ENCODE measurements at places on chromosomes 2 and 18.

GRCh38 chr2:235084424-235084823 is 132.6 kb downstream of the SH3BP4 start:
- ATAC-seq: no peak

DNA sequence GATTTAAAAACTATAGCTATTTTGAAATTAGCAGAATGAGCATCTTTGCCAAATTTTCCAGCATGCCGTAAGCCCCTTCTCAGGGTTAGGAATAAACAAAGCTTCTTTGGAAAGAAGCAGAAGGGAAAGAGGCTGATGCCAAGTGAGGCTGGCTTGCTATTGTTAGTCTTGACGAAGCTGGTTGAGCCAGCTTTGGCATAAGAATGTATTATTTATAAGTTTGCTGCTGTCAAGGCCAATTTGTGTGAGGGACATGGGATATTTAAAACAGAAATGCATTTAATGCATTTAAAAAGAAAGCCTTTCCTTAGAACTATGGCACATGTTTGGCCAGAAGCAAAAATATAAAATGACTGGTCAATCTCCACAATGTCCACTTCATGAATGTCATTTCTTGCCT is 52.5 kb upstream of the TTN start:
- ATAC-seq: peak; percentile 69

DNA sequence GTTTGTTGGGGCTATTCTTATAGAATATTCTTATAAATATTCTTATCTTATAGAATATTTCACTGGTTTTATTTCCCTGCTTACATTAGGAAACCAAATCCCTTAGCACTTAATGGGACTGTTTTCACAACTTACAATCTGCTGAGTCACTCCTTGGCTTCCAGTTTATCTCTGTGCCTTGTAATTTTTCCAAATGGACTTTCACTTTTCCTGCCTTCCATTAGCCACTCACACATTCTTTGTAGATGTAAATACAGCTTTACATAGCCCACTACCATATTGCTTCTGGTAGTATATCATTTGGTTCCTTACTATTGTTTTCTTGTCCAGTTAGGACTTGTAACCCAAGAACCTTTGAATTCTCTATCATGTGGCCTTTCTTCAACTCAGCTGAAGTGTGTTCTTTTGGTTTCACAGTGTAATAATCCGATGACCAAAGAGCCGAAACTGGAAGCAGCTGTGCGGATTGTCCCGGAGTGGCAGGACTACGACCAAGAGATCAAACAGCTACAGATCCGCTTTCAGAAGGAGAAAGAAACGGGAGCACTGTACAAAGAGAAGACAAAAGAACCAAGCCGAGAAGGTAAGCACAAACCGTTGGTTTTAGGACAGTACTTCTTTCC is 96.1 kb downstream of the UGGT1 start:
- no peak for ATAC-seq

GRCh38 chr2:113806217-113806913 is 49.9 kb upstream of the SLC35F5 start:
- no peak for ATAC-seq

- no peak for ATAC-seq
Measured at GRCh38 chr2:42029639-42030199, 18.1 kb upstream of the PKDCC start.

DNA sequence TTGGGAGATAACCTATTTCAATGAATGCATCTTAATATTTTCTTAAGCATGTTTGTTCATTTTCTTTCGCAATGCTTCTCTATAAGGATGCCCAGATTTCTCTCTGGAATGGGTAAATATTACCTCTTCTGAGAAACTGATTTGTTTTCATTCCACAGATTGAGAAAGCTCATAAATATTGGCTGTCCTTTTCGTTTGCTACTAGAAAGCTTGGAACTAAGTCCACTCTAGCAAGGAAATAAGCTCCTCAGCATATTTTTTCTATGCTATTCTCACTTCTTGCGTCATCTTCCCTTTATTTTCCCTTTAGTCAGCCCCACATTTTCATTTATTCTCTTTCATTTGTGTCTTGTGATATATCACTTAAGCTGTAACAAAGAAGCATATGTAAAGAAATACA is 76.3 kb downstream of the ANTXR1 start:
- no peak for ATAC-seq

GRCh38 chr2:70928366-70928765 is 7.3 kb upstream of the ATP6V1B1 start:
- ATAC-seq: no peak

GRCh38 chr2:76461431-76461830 is 750.7 kb upstream of the GCFC2 start:
- ATAC-seq: no peak

DNA sequence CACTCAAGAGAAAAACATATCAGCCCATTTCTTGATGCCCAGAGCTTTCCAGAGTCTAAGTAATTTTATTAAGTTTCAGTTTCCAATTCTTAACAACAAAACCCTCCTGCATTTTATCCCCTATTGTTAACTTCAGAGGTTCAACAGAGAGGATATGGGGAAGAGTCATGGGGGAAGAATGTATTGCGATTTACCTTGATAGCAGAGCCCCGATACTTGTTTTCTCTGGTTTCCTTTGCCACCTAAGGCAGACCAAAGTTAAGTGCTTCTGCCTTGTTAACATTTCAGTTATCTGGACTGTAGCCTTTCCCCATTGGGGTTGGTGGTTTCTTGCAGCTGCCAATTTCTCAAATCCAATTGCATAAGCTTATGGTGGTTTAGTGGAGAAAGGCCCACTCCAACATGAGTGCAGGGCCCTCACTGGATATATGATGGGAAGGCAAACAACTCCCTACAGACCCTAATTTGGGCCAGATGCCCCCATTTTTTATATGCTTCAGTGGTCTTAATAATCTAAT is 82.0 kb upstream of the ITGB6 start:
- ATAC-seq: no peak

- peak; percentile 48 for ATAC-seq
Measured at GRCh38 chr2:172095146-172095904, 7.4 kb downstream of the DLX2 start.

- no peak for ATAC-seq
Measured at GRCh38 chr2:210540900-210541289, 15.5 kb upstream of the CPS1 start.

GRCh38 chr2:196217116-196217515 is 45.7 kb upstream of the STK17B start:
- no peak for ATAC-seq

- no peak for ATAC-seq
Measured at GRCh38 chr18:65751155-65752085, 608 bp downstream of the CDH7 start.

DNA sequence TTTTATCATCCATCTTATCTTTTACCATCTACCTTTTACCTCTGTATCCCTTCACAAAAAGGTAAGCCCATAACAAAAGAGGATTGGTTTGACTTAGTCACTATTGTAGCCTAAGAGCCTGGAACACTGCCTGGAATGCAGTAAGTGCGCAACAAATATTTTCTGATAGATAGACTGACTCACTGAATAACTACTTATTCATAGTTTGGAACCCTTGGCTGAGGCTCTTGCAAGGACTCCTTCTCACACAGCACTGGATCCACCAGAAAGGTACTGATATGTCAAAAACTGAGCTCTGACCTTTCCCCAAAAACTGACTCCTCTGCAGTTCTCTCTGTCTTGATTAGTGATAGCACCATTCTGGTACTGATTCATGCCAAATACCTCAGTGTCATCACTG is 426.7 kb downstream of the SETBP1 start:
- 0 out of 3 replicates have a peak, but pooled peaks have one; percentile 17 for ATAC-seq

GRCh38 chr2:65934992-65935629 is 499.8 kb upstream of the MEIS1 start:
- ATAC-seq: no peak
